DMS53 (cell line): ENCODE measurements at places on chromosomes 1 and 21.
A peak's percentile ranks its signal among the peaks of the same experiment; 100 is the strongest.

GRCh38 chr1:221451741-221452140 is 290.1 kb downstream of the DUSP10 start:
- no peak for DNase-seq

GRCh38 chr1:212070720-212071302 is 35.3 kb downstream of the DTL start:
- peak; percentile 73 for DNase-seq

DNA sequence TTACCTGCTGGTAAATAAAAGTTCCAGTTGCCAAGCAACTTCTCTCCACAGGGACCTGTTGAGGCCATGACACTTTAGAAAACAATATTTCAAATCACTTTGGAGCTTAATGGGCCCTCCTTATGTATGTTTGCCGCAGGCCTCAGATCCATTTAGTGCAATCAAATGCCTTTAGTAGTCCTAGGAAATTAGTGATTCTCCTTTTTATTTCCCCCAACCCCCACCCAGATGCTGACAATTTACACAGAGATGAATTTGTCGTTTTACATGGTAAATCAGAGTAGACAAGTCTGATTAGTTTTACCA is 83.6 kb downstream of the CLIC4 start:
- DNase-seq: no peak

- DNase-seq: no peak
These were observed 42.8 kb downstream of the MTR start for GRCh38 chr1:236837897-236838296.

DNA sequence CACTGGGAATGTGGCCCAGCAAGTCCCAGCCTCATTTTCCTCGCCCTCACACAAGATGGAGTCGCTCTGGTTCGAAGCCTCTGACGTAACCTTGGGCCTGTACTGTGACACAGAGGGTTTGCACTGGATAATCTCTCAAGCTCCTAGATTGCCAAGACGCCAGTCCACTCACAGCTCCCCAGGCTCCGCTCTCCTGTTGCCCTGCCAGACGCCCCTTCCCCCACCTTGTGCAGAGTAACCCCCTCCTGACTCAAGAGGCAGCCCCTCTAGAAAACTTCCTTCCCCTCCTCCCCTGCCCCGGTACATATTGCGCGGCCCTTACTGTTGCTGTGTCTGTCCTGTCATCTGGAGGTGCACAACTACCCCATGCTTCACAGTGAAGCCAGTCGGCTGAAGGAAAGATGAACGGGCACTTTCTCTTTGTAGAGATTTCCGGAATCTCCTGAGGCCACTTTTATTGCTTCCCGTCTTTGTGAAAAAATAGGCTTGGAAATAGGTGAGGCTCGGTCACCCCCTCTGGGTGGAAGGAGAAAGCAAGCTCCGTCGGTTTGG is 981 bp upstream of the KIAA1614 start:
- peak; percentile 49 for DNase-seq

DNA sequence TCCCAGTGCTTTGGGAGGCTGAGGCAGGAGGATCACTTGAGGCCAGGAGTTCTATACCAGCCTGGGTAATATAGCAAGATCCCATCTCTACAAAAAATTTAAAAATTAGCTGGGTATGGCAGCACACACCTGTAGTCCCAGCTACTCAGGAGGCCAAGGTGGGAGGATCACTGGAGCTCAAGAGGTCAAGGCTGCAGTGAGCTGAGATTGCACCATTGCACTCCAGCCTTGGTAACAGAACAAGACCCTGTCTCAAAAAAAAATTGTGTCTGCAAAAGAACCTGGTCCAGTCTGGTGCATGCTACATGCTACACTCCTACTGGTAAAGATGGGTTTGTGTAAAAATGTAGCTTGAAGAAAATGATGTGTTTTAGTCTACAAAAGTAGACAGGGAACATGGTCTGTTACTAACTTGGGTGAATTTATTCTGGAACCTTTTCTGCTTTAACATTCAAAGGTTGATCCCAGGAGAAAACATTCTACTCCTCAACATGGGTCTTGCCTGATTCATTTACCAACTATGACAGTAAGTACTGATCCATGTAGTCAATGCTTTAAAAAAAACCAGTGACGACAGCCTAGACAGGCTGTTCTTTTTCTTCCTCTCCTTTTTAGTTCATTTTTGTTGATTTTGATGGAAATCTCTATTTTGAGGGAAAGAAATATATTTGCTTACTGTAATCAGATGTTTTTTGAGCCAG is 32.7 kb upstream of the ENAH start:
- no peak for DNase-seq

DNA sequence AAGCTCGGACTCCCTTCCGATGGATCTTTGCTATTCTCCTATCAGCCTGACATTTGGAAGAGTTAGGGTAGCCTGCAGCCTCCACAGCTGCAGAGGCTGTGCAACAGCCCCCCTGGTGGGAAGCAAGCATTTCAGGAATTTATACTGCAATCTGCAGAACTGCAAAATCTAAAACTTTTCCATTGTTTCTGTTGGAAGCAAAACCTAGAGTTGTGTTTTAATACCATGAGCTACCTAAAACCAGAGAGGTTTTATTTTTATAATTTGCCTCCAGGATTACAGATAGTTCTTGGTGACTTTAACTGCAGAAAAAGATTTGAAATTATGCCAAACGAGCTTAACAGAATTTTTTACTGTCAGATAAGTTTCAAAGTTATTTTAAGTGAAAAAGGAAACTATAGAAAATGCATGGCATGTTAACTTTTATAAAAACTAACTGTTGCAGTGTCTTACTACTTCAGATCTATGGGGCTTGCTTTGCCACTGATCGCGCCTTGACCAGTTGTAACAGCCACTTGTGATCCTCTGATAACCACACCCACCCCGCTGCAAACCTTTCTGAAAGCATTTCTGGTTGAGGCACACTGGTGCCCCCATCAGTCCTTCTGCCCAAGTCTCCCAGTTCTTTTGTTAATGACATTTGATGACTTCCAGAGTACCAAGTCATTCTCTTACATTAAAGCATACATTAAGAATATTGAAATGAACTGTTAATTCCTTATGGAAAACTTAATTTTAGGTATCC is 64.8 kb downstream of the PRDM2 start:
- DNase-seq: no peak

DNA sequence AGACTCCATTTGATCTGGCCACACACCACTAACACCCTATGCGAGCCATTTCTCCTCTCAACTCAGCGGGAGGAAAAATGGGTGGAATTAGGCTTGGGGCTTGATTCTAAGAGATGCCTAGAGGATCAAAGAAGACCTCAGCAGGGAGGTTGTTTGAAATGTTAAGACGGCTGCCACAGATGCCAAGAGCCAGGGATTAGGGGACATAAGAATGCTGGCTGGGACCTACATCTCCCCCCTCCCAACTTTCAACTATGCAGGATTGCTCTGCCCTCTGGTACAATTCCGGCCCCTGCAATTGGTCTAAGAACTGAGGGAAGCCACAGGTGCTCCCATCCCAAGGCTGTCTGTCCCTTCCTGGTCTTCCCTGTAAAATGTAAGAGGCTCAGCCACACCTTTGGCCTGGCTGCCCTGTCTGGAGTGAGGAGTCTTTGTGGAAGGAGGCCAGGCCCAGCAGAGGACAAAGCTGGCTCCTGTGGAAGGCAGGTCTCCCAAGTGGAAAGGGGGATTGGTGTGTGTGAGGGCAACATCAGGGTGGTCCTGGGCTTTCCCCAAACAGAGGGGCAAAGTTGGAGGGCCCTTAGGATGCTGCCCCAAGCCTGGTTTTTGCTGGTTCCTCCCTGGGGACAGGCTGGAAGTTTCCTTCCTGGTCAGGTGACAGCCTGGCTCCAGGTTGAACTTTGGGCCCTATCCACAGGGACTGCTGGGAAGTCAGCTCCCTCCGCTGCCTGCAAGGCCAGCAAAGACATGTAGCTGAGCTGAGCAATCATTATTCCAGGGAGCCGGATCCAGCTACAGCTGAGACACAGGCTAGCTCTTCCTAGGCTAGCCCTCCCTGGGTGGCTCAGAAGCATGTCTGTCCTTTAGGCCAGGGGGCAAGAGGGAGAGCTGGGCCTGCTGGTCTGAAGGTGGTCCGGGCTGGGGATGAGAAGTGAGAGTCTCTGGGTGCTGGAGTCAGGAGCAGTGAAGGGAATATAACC is 34.5 kb upstream of the SYNC start:
- DNase-seq: peak; percentile 51

GRCh38 chr1:218298398-218298797 is 13.3 kb downstream of the RRP15 start:
- DNase-seq: no peak

DNA sequence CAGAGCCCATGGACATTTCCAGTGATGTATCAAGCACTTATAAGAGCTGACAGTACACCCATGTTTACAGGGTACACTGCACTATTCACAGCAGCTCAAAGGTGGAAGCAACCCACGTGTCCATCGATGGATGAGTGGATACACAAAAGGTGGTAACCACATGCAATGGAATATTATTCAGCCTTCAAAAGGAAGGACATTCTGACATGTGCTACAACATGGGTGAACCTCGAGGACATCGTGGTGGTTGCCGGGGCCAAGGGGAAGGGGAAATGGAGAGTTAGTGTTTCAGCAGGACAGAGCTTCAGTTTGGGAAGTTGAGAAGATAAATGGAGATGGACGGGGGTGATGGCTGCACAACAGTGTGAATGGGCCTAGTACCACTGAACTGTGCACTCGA is 9.1 kb downstream of the AGT start:
- DNase-seq: no peak

DNA sequence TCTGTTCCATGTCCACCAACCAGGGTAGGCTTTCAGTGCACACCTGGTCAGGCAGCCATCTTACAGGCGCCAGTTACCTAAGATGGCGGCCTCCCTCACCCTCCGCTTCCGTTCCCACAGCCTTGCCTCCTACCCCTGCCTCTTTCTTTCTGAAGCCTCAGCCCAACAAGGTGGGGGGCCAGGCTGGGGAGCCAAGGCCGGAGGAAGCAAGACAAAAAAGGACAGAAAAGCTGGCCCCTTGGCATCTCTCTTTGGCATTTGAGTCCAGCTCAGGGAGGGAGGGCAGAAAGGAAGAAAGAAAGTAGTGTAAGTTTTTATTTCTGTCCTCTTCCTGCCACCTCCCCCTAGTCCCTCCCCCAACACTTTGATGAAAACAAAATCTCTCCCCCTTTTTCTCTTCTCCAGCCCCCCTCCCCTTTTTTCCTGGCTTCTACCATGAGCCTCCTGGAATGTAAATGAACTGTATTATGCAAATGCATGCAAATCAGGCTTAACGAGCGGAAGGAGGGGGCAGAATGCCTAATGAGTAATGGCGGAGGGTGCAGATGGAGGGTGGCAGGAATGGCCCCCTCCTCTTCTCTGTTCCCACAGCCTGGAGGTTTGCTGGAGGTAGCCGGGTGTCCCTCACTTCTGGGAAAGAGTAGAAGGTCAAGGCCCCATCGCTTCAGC is 43.8 kb downstream of the RHBG start:
- no peak for DNase-seq

- no peak for DNase-seq
These were observed 135.2 kb upstream of the RUNX3 start for GRCh38 chr1:25065321-25065721.

DNA sequence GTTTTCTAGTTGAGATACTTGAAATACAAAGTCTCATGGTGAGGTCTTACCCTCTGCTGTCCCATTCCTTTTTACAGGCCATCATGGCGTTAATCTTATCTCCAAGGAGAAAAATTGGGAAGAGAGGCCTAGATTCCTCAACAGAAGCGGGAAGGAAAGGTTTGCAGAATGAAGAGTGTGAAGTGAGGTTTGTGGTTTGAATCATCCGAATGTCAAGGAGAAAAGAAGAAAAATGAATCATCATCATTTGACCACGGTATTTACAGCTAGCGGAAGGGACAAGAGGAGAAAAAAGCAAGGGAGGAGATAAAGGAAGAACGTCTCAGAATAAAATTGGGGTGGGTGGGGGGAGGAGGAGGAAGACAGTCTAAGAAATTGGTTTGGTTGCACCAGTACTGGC is 935 bp upstream of the COG2 start:
- no peak for DNase-seq

DNA sequence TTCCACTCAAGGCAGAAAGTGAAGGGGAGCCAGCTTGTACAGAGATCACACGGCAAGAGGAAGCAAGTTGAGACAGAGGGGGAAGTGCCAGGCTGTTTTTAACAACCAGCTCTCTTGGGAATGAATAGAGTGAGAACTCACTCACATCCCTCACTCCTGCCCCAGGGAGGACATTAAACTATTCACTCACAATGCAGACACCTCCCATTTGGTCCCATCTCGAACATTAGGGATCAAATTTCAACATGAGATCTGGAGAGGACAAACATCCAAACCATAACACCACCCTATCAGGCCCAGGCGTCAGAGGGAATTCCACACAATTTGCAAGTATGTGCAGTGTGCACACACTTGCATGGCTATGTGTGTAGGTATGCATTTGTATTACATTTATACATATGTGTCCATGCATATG is 62.7 kb downstream of the DMAP1 start:
- peak; percentile 55 for DNase-seq

- peak; percentile 95 for DNase-seq
These were observed 34.1 kb downstream of the OR2G3 start for GRCh38 chr1:247639381-247639981.

GRCh38 chr1:91537281-91537986 is 36.8 kb downstream of the CDC7 start:
- DNase-seq: no peak

DNA sequence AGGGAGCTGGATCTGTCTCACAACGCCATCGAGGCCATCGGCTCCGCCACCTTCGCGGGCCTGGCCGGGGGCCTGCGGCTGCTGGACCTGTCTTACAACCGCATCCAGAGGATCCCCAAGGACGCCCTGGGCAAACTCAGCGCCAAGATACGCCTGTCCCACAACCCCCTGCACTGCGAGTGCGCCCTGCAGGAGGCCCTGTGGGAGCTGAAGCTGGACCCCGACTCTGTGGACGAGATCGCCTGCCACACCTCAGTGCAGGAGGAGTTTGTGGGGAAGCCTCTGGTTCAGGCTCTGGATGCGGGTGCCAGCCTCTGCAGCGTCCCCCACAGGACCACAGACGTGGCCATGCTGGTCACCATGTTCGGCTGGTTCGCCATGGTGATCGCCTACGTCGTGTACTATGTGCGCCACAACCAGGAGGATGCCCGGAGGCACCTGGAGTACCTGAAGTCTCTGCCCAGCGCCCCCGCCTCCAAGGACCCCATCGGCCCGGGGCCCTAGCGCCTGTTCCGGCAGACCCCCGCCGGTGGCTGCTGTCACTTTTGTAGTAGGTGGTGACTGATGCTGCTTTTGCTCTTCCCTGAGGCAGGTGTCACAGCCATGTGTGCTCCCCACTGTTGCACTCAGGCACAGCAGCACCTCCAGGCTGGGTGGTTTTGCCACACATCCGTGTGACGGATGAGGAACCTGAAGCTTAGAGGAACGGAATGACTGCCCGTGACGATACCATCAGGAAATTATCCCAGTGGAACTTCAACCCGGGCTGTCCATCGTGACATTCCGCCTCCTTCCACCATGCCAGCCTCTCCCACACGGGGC is 1.8 kb downstream of the LRRC3 start:
- DNase-seq: no peak

- peak; percentile 89 for DNase-seq
These were observed 15.5 kb downstream of the FYB2 start for GRCh38 chr1:56803561-56804156.
